ENCODE measurements at places on chromosomes 3 and 15.

GRCh38 chr3:179750720-179751328 lies 98.0 kb downstream of the USP13 start:
- DNase-seq: peak; percentile 38

- DNase-seq: peak; percentile 10
Observed at GRCh38 chr3:142180761-142181362, 31.5 kb upstream of the TFDP2 start.

GRCh38 chr3:120264963-120265362 lies 20.1 kb downstream of the GPR156 start:
- DNase-seq: no peak

DNA sequence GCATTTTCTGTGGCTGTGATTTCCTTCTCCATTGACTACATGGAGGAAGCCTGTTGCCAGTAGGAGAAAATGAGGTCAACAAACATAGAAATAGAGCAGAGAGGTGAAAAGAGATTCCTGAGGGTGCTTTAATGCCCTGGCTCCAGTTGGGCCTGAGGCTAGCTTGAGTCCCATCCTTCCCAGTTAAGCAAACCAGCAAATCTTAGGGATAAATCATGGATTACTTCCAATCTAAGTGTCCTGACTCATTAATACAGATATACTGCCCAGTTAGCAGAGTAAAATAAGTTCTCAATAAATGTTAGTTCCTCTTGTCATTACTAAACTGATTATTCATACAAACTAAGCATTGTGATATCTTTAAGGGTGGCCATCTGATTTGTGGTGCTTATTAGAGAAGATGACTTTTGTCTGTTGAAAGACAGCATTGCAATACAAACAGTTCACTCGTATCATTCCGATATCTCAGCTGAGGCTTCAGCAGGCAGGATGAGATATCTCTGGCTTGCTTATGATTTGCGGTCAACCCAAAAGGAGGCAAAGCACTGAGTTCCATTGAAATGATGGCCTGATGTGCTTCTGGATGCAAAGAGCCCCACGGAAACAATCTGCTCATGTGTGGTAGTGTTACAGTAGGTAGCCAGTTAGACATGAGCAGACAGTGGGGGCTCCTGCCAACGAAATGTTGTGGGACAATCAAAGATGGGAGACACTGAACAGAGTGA lies 6.6 kb upstream of the STARD5 start:
- DNase-seq: no peak

GRCh38 chr15:78837543-78837942 lies 26.3 kb upstream of the ADAMTS7 start:
- DNase-seq: no peak

- no peak for DNase-seq
Observed at GRCh38 chr15:33136353-33136752, 58.2 kb downstream of the FMN1 start.

DNA sequence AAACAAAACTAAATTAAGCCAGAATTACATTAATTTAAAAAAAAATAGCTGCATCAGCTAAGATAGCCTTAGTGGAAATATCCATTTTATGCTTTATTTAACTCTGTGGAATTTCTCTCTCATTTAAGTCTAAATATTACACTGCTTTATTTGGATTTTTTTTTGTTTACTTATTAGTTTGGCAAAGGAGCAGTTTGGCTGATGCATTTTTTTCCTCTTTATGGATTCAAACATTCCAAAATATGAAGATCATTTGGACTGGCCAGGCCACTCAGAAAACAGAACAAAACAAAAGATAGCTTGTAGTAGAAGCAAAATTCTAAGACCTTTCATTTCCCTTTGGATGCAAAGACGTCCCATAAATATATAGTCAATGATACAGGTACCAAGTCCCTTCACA lies 707.3 kb upstream of the UBE2E2 start:
- DNase-seq: no peak

DNA sequence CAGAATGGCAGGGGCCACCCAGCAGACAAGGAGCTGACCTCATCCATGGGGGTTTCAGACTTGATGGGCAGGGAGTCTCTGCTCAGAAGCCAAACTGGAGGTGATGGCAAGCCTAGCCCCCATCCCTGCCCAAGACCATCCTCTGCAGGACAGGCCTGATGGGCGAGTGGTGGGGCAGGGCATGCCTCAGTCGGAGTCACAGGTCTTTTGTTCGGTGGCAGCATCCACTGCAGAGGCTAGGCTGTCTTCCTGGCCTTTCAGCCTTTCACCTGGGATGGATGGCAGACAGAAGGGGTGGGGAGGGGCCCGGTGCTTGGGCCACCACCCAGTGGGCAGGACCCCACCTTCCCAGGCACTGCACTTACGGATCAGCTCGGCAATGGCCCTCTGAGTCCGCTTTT lies 44.4 kb downstream of the PTH1R start:
- DNase-seq: no peak

GRCh38 chr3:64327100-64327804 lies 102.0 kb upstream of the PRICKLE2 start:
- peak; percentile 8 for DNase-seq

DNA sequence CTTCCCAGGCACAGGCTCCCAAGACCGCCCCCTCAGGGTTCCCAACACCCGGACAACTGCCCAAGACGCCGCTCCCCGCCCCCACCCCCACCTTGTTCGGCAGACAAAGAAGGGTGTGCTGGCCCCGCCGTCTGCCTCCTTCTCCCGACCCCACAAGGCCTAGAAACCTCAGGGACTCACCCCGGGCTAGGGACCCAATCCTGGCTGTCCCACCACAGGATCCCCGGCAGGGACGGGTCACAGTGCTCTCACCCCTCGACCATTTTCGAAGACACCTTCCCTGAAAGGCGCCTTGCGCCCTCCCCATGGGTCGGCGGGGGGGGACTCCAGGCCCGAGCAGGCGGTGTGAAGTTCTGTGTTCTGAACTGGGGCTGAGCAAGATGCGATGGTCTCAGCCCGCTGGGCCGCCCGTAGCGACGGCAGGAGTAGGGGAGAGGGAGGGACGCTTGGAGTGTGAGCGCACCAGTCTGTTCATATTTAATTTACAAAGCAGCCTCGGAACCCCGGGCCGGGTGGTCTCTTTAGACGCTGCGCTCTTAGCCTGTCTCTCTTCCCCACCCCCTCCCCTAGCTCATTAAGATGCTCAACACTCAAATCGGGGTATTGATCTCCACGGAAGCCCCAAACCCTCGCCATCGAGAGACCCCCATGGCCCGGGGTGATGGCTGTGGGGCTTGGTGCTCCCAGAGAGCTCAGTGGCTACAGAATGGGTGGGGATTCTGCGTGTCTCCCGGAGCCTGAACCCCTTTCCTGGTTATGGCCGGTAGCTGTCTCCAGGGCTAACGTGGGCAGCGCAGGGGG lies 1.4 kb upstream of the ISLR2 start:
- peak; percentile 43 for DNase-seq

DNA sequence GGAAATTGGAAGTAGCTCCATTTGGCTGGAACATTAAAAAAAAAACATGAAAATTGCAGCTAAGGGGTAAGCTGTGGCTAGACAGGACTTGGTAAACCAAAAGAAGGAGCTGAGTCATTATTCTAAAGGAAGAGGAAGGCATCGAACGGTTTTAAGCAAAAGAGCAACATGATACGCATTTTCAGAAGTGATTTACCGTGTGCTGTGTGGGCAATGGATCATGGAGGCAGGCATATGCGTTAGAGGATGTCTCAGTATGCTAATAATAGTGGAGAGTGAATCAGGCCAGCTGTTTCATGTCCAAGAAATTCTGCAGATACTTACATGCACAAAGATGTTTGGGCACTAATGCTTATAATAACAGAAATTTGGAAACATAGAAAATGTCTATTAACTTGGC lies 409.1 kb upstream of the ATP11B start:
- DNase-seq: no peak

DNA sequence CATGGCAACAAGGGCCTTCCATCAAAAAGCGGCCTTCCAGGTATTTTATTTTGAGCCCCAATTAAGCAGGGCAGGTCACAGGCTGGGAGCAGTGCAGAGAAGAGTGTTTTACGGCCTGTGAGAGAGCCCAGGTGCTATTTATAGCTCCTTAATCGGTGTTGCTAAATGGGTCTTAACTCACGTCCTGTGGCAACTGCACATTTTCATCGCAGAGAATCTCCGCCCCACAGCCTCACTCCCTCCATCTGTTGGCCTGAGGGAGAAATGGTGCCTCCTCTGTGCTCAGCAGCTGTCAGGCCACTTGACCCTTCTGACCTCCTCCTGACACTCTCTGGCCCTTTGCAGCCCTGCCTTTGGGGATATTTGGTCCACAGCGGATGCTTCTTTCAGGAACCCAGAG lies 58.6 kb downstream of the SPSB4 start:
- no peak for DNase-seq

GRCh38 chr3:188077160-188077799 lies 76.7 kb upstream of the LPP start:
- no peak for DNase-seq

- DNase-seq: no peak
Observed at GRCh38 chr3:33171580-33171979, 47.0 kb downstream of the SUSD5 start.

DNA sequence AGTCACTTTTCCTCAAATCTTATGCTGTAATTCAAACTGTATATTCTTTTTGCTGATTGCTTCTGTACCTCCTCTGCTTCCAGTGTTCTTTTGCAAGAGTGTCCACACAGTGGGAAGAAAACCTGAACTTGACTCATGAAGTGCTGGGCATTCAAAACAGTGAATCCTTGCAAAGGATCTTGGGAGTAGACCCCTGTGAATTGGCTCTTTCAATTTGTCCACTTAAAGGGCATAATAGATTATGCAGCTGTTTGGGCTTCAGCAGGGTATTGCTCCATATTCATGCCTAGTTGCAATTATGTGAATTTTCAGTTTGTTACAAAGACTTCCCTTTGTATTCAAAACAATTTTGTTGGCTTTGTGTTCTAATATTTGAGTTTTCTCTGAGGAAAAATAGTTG lies 11.4 kb downstream of the ZFAND6 start:
- no peak for DNase-seq

GRCh38 chr3:159654183-159655134 lies 334.2 kb upstream of the IL12A start:
- DNase-seq: no peak

DNA sequence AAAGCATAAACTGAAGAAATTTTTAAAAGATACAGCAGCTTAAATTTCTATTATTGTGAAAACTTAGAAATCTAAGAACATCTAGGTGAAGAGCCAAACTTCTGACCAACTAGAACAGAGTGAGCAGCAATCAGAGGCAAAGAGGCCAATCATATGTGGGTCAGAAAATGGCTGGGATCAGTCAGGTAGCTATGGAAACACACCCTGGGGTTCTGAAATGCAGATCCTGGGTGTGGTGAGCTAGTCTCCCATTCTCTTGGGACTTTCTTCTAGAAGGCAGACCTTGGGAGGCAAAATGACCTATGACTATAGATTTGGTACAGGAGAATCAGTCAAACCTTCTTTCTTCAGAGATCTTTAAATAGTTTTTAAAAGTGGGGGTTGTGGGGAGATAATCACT lies 385.8 kb downstream of the TBC1D5 start:
- DNase-seq: no peak

GRCh38 chr3:54760201-54760600 lies 167.7 kb downstream of the LRTM1 start:
- DNase-seq: no peak

DNA sequence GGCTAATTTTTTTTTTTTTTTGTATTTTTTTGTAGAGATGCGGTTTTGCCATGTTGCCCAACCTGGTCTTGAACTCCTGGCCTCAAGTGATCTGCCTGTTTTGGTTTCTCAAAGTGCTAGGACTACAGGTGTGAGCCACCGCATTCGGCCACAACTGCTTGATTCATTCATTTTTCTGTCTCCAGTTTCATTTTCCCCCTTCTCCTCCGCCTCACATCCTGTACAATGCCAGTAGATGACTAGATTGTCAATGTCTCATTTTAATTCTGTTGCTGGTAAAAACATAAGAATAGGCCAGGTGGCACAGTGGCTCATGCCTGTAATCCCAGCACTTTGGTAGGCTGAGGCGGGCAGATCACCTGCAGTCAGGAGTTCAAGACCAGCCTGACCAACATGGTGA lies 12.0 kb upstream of the ZNF592 start:
- DNase-seq: no peak

- DNase-seq: no peak
Observed at GRCh38 chr15:68526784-68527183, 52.0 kb upstream of the CORO2B start.
